ENCODE measurements at places on chromosomes 12 and 14.

- no peak for DNase-seq
Measured at GRCh38 chr12:81461163-81461562, 298.0 kb downstream of the PPFIA2 start.

- peak; percentile 78 for DNase-seq
Measured at GRCh38 chr12:122064025-122064777, 14.4 kb upstream of the MLXIP start.

DNA sequence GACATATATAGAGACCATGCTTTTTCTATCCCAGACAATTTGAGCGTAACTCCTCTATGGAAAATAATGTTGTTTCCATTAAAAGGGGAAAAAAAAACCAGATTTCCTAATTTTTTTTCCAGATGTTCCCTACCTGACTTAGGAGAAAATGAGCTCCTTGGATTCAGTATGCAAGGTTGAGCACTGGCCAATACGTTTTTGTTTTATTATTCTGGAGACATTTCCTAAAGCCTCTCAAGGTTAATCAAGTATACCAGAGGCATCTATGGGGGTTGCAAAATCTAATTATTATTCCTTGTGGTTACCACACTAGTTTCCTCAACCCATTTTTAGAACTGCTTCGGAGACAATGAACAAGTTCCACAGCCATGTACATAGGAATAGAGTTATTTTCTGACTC is 291.3 kb downstream of the SLC16A7 start:
- no peak for DNase-seq

DNA sequence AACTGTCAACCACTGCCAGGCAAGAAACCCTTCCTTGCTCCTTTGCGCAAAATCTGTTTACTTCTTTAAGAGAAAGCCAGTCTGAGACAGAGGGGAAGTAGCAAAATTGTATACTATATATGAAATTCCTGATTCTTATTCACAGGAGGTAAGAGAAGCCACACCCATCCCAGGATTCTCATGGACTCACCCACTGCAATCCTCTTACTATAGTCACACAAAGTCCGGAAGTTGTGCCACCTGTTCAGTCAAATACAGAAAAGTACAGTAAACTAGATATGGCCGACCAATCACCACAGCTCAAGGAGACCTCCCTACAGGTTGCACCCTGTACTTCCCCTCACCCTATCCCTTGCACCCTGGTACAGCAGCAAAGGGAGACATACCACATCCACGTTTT is 2.9 kb downstream of the PRMT5 start:
- no peak for DNase-seq

DNA sequence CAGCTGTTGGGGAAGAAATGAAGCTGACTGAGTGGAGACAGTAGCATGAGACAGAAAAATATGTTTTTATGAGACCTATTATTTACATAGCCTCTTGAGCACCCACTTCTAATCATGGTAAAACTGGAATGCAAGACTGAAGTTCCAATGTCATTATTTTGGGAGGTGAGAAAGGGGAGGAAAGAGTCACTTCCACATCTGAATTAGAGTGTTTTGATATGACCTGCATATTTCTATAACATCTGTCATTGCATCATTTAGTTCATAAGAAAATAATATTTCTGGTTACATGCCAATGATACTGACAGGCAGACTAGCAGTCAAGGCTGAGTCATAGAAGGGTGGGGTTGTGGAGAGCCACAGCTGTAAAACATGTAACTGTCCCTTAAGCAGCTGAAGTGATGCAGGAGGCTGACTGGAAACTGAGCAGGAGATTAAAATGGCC is 26.7 kb downstream of the NTN4 start:
- no peak for DNase-seq

GRCh38 chr14:104871145-104871655 is 6.1 kb downstream of the CEP170B start:
- DNase-seq = no peak

- no peak for DNase-seq
Measured at GRCh38 chr12:69822201-69822860, 2.7 kb upstream of the MYRFL start.

DNA sequence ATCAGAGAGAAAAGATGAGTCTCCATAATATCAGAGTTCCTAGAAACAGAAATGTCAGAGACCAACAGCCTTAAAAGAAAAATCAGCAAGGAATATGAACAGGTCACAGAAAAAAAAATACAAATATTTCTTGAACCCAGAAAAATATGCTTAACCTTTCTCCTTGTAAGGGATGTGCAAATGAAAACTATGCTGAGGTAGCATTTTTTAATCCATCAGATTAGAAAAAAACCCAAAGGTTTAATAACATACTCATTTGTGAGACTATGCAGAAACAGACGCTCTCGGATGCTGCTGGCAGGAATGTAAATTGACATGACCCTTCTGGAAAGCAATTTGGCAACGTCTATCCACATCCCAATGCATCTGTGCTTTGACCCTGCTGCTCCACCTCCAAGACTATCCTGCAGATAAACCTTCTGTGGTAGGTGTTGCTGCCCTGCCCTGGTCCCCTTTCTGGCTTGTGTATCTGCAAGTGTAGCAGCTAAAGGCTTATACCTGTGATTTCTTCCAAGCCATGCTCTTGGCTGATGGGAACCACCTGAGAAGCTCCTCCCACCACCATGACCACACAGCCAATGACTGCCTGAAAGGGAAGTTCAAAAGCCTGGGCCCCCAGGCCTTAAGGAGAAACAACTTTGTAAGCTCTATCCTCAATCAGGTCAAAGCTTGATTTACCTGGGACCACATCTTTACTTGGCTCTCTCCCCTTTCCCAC is 49.4 kb downstream of the LTBP2 start:
- no peak for DNase-seq

GRCh38 chr14:105660816-105661531 is 134.6 kb downstream of the TMEM121 start:
- no peak for DNase-seq

- DNase-seq = no peak
Measured at GRCh38 chr14:92386637-92387036, 63.7 kb downstream of the SLC24A4 start.

Measured in substantia nigra (tissue), 51 donors.